ENCODE measurements at places on chromosomes 7 and 10.

DNA sequence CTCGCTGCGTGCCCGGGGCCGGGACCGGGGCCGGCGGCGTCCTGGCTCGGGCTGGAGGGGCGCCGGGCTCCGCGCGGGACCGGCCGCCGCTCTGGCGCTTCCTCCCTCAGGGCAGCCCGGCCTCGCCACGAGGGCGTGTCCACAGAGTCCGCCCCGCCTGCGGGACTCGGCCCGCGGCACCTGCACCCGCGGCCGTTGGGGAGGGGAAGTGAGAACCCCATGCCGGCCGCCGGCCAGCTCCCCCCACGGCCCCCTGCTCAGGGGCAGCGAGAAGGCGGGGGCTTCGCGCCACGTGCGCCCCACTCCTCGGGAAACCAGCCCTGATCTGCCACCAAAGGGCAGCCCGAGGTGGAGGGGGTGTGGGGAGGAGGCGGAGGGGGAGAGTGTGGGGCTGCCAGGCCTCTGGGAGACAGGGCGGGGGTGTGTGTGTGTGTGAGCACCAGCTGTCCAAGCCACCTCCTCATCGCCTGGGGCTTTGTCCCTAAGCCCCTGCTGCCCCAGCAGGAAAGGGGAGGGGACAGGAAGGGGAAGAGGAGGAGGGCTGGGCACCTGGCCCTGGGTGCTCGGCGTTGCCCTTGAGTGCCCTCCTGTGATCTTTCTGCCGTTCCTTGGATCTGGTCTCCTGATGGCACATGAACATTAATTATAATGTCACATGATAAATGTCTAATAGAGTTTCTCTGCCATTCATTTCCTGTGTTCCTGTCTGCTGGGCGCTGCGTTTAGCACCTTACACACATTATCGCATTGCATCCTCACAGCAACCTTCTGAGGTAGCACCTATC lies at the start of gene PIK3AP1:
TSS of gene PIK3AP1 (minus strand) at position 93 of the 785 bp plus-strand sequence. CDS start 120 bp downstream, outside the sequence.
- peak; percentile 70 for DNase-seq

- DNase-seq = no peak
These were observed 489.2 kb upstream of the ZMIZ1 start for GRCh38 chr10:78579576-78579975.

DNA sequence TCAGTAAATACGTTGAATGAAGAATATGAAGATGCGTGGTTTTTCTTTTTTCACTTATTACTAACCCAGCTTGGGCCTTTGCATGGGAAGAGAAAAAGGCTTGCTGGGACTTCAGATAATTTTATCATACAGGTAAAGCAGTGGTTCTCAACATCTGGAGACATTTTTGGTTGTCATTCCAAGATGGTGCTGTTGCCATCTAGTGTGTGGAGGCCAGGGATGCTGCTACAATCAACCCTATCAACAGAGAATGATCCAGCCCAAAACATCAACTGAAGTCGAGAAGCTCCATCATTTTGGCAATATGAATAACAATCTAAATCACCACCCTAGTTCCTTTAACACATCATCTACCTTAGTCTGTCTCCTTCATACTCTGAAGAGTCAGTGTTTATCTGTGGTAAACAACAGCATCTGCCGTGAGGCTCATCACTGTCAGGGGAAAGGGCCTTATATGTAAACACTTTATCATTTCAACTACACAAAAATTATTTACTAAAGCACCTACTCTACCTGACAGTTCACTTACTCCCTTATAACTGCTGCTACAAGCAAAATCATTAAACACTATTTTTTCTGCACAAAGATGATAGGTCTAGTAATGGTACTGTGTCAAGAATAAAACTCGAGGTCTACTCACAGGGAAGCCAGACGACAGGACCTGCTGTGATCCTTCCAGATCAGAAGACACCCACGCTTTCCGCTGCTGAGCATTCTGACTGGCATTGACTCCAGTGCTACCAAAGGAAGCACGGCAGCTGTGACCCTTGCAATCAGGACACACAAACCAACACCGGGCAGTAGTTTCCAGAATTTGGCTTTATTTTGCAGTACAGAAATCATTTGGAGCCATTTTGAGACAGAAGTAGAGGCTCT lies 48.6 kb downstream of the GDI2 start:
- no peak for DNase-seq

DNA sequence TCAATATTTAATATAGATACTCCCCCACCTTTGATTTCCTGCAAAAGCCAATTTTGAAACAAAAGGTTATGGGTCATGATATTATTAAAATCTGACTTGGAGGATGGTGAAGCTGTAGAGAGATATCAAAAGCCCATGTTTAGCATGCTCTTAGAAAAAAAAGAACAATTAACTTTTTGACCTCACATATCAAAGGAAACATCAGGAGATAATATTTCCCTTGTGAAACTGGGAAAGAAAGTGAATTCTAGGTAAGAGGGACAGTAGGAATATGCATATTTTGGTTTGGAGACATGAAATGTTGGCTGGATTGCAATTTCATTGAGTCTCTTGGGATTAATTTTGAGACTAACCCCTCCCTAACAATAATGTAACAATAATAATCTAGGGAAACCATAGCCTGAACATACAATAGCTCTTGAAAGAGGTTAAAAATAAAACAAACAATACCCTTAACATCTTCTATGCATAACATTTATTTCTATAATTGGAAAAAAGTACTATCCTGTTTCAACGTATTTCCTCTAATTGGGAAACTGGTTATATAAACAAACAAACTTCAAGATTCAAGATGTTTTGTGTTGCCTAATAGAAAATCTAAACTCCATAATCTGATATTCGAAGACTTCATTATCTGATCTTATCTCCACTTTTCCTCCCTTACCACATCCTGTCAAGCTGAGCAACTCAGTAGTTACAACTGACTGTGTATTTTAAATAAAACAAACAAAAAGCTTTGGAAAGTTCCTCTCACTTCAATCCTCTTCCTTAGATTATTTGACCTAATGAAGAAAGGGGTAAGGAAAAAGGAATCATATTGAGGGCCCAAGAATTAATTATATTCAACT lies 14.8 kb downstream of the TMEM26 start:
- DNase-seq = no peak
